SHP77 treated with DMSO at 0.1 percent for 48 hours (cell line): ENCODE measurements at places on chromosomes 6 and 20.

DNA sequence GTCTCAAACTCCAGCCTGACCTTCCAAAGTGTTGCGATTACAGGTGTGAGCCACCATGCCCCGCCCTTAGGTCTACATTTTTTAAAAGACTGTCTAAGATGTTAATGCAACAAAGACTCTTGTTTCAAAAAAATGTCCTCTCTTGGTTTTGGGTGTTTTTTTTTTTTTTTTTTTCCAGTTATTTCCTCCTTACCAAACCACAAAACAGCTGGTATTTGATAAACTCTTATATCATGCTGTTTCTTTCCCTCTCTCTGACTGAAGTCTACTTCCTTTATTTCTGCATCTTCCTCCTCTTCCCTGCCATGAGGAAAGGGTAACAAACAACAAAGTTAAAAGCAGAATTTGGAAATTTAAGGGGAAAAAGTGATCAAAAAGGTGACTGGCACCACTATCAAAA lies 21.2 kb downstream of the STK38 start:
- no peak for DNase-seq

DNA sequence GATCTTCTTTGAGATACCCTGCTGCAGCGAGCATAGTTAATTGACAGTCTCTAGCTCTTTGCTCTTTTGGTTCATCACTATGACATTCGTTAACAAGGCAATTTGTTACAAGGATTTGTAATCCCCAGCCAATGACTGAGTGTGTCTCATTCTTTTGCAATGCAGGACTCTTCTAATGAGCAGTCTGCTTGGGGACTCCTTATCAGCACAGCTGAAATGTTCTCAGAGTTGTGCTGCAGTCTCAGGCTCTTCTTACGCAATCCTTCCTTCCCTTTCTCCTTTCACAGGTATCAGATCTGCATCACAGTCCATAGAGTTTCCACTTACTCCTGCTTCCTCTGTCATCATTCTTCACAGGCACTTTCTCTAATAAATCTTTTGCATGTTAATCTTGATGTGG lies 161.2 kb upstream of the OGFRL1 start:
- DNase-seq, result no peak

DNA sequence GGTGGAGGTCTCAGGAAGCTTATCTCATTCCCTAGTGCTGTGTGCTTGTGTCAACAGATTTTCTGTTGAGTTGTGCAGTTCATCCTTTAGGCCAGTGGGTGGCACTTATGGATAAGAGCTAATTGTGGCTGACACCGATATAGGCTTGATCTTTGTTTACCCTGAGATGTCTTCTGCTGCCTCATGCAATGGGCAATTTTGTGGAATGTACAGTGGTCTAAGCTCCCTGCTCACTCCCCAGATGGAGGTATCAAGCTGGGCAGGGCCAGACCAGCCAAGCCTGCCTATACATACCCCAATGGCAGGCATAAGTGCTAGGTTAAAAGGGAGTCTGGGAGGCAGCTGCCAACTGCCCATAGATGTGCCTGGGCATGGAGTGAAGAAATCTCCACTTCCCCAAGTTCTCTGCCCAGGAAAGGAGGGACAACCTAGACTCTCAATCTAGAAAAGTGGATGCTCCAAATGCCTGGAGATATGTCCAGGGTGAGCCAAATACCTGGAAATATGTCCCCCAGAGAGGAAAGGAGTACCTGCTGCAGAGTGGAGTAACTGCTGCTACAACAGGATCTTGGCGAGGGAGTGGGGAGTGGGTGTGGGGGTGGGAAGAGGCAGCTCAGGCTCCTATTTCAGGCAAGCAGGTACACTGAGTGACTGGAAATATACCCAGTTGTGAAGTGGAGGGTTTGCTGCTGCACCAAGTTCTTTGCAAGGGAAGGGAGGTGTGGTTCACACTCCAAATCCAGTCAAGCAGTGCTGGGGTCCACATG lies 53.2 kb upstream of the ARG1 start:
- DNase-seq, result no peak

DNA sequence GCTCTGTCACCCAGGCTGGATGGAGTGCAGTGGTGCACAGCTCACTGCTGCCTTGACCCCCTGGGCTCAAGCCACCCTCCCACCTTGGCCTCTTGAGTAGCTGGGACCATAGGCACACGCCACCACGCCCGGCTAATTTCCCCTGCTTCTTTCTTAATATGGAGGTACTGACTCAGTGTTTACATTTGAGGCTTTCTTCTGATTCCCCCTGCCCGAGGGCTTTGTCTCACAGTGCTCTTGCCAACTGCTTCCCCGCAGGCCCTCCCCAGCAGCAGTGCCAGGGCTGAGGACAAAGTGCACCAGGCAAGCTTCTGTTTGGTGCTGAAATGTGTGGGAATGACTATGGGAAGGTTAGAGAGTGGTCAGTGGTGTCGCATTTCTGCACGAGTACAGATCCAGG lies 34.8 kb downstream of the NR2E1 start:
- DNase-seq, result no peak

DNA sequence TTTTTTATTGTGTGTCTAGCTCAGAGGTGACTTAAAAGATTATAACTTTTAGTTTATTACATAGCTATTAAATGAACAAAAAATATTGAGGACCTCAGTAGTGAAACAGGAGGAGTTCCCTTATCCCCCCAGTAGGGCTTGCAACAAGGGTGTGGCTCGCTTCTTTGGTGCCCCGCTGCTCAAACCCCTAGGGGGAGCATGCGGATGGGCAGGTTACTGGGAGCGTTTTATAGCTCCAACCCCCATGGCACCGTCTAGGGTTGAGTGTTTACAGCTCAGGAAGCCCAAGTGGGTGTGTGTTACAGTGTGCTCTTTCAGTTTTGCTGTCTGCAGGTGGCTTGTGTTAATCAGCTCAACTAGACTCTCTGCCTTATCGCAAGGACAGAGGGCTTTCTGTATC lies 1513.7 kb downstream of the GRIK2 start:
- DNase-seq, result no peak

DNA sequence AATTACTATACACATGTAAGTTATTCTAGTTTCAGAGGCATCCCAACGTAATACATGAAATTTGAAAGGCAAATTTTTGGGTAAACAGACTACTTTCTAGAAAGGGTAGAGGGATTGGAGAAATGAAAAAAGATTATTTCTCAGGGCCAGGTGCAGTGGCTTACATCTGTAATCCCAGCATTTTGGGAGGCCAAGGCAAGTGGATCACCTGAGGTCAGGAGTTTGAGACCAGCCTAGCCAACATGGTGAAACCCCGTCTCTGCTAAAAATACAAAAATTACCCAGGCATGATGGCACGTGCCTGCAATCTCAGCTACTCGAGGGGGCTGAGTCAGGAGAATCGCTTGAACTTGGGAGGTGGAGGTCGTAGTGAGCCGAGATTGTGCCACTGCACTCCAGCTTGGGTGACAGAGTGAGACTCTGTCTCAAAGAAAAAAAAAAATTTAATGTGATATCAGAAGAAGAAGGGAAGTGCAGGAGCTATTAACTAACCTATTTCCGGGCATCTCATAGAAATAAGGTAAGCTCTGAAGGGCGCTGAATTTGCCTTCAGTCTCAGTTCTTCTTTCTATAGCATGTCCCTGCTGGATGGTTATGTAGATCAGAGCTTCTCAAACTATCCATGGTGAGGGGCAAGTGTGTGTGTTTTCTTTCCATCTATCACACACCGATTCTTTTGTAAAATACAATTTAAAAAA lies 100.3 kb upstream of the MTHFD1L start:
- no peak for DNase-seq

- no peak for DNase-seq
Observed at GRCh38 chr6:116397914-116398313, 27.2 kb downstream of the DSE start.

GRCh38 chr6:39300739-39301138 lies 13.5 kb downstream of the KCNK17 start:
- DNase-seq, result no peak

DNA sequence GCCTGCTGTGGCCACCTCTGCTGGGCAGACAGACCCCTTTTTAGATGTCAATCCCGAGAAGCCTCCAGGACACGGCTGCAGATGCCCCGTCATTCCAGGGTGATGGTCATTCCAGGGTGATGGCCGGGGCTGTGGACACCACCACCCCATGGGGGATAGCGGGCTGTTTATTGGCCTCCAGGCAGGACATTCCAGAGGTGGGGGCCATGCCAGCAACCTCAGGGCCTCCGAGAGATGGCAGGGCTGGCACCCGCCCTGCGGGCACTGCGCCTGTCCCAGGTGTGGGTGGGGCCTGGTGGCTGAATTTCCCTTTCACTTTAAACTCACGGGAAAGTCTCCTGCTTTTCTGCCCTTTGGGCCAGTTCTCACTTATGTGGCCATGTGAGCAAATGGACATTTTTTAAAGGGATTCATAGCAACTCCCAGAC lies 14.5 kb downstream of the COL9A3 start:
- DNase-seq, result no peak

- DNase-seq, result no peak
Observed at GRCh38 chr20:51876313-51876940, 74.1 kb upstream of the SALL4 start.

DNA sequence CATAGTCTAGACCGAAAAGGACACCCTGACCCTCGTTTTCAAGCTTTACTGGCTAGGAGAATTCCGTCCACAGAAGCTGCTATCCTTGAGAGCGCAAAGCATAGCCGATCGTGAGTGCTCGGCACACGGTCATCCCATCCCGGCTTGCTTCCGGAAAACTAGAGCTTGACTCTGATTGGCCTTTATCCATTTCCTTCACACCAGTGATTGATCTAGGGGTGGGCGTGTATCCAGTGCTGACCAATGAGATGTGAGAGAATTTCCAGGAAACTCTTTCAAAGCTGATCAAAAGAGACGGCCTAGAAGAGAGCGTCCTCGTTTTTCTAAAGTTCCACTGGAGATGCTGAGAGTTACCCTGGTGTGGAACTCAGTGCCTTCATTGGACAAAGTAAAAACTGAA lies 41.0 kb upstream of the NFATC2 start:
- DNase-seq, result no peak

DNA sequence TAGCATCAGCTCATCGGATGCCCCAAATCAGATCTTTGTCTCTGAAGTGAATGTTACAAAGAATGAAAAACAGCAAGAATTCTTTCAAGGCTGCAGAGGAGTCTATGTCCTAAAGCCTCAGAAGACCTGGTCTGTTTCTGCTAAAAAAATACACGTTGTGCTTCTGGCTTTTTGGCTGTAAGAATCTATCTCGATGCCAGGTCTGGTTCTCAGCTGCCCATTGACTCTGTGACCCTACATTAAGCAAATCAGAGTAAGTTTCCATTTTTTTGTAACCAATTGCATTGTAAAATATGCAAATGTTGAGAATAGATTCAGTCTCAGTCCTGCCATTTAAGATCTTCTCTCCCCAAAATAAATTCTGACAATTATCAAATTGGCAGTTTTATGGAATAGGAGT lies 705.4 kb downstream of the RFPL4B start:
- DNase-seq, result no peak

GRCh38 chr20:1924910-1925861 lies 30.0 kb downstream of the SIRPA start:
- no peak for DNase-seq

GRCh38 chr6:1267790-1268762 lies 43.8 kb upstream of the FOXQ1 start:
- DNase-seq, result no peak

- no peak for DNase-seq
Observed at GRCh38 chr6:33962246-33963027, 158.6 kb upstream of the MLN start.

DNA sequence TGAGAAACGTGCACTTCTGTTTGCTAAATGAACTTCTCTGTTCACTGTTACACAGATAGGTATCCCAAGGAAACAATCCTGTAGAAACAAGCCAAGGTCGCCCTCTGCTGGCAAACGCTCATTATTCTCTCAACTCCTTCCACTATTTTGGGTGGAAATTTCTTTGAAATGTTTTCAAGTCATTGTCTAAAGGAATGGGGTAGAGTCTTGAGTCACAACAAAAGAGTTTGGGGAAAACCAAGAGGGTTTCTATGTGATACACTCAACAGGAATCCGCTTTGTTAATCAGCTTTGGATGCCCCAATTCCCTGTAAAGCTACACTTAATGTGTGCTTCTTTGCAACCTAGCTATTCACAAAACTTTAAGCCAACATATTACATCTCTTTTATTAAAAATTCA lies 4.6 kb upstream of the RAE1 start:
- DNase-seq, result peak; percentile 33

DNA sequence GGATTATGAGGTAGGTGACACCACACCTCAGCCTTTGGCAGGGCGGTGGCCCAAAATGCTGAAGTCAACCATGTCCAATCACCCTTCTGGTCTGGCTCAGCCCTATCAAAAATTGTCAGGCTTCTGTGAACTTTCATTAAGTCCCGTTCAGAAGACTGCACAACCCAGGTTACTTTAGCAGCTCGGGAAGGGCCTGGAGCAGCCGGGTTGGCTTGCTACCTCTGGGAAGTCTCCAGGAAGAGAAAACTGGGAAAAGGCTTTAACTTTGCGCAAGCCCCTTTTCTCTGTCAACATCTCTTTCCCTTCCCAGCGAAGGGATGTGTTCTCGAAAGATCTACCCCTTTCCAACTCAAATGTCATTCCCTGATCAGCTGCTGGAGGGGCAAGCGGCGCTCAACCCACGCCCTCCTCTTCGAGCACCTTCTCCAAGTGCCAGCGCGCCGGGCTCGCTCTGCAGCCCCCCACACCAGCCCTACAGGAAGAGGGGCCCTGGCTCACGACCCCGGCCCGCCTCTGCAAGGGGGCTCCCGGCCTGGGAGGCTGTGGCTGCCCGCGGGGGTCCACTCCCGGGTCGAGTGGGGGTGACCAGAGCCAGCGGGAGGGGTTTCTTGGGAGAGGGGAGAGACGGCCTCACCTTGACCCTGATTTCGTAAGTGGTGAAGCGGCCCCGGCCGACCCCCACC lies 573 bp downstream of the SNX3 start:
- DNase-seq, result no peak

DNA sequence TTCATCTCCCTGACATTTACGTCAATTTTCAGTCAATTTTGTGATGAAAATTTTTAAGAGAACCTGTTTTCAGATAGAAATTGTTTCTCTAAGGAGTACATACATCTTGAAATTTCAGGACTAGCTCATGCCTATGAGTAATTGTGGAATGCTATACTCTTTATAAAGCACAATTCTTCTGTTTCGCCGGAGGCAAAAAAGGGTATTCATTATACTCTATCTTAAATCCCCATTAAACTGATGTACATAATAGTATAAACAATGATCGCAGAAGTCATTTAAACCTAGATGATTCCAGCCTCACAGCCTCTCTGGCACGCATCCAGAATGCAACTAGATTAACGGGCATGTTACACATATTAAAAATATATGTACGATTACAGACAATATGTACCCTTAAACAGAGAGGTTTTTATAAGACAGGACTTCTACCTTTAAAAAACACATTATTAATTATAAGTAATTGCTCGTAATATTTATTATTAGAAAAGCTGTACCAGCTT lies 62.6 kb downstream of the NRSN1 start:
- DNase-seq, result no peak
